ENCODE measurements at places on chromosomes 5 and 9.

- DNase-seq, result no peak
Measured at GRCh38 chr5:122649080-122649479, 125.8 kb upstream of the SNX2 start.

GRCh38 chr9:105399117-105399516 lies 48.7 kb upstream of the FSD1L start:
- DNase-seq, result no peak

- DNase-seq, result no peak
Measured at GRCh38 chr5:136686192-136686872, 321.0 kb upstream of the TRPC7 start.

DNA sequence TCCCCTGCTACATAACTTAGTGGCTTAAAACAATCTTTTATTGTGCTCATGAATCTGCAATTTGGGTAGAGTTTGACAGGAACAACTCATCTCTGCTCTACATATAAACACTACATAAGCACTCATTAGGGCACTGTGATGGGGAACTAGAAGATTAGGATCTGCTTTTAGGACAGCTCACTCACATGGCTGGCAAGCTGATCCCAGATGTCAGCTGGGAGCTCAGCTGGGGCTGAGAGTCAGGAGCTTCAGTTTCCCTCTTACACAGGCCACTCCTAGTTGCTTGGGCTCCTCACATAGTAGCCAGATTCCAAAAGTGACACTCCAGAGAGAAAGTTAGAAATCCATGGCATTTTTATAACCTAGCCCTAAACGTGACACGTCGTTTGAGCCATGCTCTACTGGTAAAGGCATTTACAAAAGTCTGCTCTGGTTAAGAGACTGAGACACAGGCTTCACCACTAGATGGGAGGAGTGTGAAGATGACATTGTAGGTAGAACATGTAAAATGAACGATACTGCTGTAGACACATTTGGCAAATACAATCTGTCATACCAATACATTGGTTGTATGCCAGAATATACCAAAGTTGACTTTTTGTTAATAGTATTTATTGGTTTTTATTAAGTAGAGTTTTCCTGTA lies 23.6 kb downstream of the SCAI start:
- no peak for DNase-seq

DNA sequence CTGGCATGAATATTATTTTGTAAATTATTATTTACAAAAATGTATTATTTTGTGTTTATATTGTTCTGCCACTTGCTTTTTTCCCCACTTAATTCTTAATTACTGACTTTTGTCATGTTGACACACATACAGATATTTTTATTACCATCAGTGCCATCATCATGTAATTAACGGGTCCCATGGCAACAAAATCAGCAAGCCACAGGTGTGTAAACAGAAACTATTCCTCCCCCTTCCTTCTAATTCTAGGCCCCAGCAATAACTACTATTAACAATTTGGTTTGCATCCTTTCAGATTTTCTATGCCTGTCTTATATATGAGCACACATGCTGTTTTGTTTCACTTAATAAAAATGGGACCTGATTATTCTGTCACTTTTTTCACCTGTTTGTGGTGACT lies 29.3 kb downstream of the CYFIP2 start:
- DNase-seq, result no peak

DNA sequence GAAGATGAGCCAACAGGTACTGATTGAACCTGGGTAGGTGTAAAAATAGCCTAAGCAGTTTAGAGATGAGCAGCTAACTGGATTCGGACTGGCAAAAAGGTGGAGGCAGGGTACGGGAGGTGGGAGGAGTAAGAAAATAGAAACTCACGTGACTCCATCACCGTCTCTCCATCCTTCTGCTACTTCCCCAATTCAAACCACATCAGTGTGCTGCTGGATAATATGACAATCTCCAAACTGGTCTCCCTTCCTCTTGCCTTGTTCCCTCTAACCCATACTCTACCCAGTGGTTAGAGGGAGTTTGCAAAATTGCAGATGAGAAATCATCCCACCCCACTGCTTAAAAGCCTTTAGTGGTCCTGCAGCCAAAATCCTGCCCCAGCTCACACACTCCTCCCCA lies 42.7 kb downstream of the RIGI start:
- no peak for DNase-seq

- no peak for DNase-seq
Measured at GRCh38 chr5:137566780-137567179, 67.7 kb upstream of the SPOCK1 start.

GRCh38 chr5:95327211-95327610 lies 42.3 kb upstream of the MCTP1 start:
- no peak for DNase-seq

DNA sequence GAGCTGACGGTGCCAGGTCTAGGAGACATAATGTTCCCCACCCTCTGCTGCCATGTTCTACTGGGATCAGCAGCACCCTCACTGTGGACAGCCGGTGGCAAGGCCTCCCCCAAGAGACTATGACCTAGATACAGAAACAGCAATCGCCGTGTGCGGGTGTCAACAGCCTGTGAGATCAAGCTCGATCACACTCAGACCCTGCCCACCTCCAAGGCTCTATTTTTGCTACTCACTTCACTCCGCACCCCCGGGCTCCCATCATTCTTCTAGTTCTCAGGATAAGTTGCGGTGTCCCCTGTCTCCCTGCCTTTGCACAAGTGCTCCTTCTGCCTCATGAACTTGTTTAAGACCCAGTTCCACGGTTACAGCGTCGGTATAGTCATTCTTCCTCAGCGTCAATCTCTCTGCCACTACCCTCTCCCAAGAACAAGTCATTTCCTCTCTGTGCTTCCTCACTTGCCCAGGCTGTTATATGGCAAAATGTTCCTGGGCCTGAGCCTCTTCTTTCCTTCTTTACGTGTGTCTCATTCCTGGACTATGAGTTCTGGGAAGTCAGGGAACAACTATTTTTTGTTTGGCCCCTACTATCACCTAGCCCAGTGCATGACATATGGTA lies 5.4 kb upstream of the DOCK8 start:
- no peak for DNase-seq

GRCh38 chr5:43573058-43573457 lies 16.2 kb upstream of the PAIP1 start:
- DNase-seq, result no peak

DNA sequence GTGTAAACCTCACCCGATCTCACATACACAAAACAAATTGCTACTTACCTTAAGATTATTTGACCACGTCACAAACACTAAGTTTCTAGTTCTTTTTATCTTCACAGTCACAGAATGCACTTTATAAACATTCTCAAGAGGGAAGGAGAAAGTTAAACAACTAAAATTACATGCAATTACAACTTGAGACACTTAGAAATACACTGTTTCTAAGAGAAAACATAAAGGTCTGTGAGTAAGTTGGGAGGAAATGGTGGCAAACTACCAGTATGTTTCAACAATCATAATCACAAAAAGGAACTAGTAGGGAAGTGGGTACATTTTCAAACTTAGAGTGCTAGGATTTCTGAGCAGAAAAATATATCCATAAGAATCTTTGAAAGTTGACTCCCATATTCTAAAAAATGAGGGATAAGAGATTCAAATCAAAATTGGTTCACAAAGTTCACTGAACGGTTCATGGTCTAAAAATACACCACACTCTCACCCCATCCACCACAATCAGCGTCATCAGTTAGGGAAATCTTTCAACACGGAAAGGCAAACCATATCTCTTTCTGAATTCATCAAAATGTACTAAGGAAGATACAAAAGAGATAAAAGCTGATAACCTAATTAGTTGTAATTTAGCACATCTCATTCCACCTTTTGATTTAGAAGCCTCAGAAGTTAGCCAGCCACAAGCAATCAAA lies 182.6 kb downstream of the BNC2 start:
- DNase-seq, result no peak

GRCh38 chr5:95644351-95645042 lies 2.1 kb upstream of the RFESD start:
- DNase-seq, result no peak

DNA sequence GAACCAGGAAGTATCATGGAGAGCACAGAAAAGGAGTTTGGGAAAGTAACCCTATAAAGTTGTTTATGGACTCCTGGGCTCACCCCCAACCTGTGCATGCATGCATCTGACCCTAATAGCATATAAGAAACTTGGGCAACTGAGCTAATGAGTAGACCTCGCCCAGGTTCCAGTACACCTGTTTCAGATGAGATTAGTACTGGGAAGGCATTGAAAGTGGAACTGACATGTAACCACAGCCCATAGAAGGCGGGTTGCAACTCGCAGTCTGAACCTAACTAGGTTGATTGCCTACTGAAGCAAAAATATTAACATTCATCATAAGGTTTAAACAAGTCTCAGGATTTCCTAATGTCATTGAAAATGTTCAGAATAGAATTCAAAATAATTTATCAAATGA lies 87.0 kb downstream of the WNK2 start:
- no peak for DNase-seq

DNA sequence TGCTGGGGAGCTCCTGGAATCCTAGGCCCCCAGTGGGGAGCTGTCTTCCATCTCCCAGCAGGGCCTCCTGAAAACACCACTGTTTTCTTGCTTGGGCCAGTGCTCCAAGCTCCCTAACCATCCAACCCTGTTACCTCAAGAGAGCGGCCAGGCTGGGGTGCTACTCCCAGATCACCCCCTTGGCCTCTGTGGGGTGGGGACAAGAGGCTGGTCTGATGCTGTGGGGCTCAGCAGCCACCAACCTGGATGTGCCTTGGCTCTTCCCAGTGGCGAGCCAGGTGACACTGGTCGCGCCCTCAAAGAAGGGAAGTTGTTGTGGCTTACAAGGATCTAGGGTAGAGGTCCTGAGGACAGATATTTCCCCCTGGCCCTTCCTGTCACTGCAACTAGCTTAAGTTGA lies 49.0 kb downstream of the SECISBP2 start:
- DNase-seq, result peak; percentile 64

GRCh38 chr5:7478459-7478858 lies 82.5 kb downstream of the ADCY2 start:
- DNase-seq, result no peak

DNA sequence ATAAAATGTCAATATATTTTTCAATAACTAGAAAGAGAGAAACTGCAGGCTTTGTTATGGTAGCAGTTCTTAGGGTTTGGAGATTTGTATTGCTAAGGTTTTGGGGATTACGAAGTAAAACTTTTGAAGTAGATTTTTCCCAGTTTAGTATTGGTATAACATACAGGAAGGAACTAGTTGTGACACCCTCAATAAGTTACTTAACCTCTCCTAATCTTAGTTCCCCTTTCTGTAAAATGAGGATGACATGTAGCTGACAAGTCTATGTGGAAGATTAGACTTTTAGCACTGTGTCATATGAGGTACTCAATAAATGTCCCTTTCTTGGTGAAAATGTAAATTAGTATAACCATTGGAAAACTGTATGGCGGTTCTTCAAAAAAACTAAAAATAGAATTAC lies 73.4 kb upstream of the ATG10 start:
- no peak for DNase-seq

DNA sequence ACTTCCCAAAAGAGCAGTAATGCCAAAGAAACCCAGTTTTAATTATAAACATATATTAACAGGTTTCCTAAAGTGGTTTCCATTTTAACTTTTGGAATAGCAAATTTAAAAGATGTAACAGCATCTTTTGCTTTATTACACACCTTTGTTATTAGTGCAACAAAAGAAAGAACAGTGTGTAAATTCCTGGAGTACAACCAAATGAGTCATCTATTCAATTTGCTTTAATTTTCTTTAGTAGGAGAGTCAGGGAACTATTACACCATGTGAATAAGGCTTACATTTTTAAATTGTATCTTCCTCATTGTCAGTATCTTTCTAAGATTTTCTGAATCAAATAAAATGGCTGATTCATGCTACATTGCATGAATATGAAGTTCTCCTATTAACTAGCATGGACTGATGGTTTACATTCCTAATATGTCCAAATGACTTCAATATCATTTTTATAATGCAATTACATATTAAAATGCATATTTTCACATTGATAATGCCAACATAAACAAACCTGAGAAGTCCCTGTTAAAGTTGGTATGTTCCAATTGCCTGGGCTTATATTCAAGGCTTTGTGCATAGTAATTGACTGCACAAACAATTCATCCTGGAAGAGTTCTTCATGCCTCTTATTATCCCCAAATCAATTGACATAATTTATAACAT lies 22.5 kb downstream of the EDIL3 start:
- no peak for DNase-seq

DNA sequence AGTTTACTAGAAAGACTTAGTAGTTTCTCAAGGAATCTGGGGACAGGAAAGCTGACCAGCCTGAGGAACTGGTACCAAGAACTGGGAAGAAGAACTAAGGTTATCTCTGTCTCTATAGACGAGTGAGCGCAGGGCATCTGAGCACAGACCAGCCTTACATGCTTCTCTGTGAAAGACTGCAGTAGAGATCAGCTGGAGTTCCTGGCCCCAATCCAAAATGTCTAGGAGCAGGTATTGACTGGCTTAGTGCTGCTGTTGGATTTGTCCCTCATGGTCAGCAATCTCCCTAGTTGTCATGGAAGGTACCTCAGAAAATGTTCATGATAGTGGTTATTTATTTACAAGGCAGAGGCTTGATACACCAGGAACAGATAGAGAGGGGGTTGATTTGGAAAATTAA lies 13.3 kb downstream of the NUP214 start:
- DNase-seq, result no peak

GRCh38 chr5:2588850-2589501 lies 162.5 kb downstream of the IRX2 start:
- no peak for DNase-seq

GRCh38 chr9:80866576-80867227 lies 822.6 kb downstream of the TLE1 start:
- no peak for DNase-seq

DNA sequence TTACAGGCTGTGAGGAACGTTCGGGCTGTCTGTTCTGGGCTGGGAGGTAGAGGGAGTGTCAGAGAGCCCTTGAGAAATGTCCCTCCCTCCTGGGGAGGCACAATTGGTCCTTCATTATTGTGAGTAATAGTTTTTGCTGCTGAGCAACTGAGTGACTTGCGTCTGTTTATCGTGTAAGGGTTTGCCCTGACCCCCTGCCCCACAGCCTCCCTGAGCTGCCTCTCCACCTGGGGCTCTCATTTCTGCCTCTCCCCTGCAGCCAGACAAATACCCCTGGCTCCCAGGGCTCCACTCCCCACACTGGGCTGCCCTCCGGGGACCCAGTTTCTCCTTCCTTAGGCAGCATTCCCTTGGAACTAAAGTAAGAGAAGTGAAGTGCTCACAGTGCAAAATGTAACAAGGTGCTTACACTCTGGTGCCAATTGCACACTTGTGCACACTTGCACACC lies 174.9 kb upstream of the MVB12B start:
- DNase-seq, result no peak

DNA sequence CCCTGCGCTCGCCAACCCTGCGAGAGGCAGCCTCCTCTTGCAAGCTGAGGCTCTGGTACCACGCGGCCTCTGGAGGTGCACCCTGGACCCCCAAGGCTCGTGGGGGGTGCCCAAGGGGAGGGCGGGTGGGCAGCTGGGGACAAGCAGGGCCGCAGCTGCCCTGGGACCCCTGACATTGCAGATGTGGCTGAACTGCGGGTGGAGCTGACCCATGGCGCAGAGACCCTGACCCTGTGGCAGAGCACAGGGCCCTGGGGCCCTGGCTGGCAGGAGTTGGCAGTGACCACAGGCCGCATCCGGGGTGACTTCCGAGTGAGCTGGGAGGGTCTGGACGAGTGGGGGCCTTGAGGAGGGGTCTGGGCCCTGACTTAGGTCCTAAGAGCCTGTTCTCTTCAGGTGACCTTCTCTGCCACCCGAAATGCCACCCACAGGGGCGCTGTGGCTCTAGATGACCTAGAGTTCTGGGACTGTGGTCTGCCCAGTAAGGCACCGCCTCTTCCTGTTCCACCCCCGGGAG lies 1.5 kb downstream of the MAMDC4 start:
- peak; percentile 43 for DNase-seq

- DNase-seq, result no peak
Measured at GRCh38 chr9:34484678-34485077, 26.1 kb downstream of the DNAI1 start.

- DNase-seq, result no peak
Measured at GRCh38 chr9:85158512-85158911, 489.0 kb downstream of the NTRK2 start.
